ENCODE measurements at places on chromosomes 6 and 20.

- DNase-seq = no peak
Observed at GRCh38 chr6:127107916-127108315, 10.6 kb upstream of the RSPO3 start.

- no peak for DNase-seq
Observed at GRCh38 chr20:15179381-15179780, 842.0 kb upstream of the FLRT3 start.

DNA sequence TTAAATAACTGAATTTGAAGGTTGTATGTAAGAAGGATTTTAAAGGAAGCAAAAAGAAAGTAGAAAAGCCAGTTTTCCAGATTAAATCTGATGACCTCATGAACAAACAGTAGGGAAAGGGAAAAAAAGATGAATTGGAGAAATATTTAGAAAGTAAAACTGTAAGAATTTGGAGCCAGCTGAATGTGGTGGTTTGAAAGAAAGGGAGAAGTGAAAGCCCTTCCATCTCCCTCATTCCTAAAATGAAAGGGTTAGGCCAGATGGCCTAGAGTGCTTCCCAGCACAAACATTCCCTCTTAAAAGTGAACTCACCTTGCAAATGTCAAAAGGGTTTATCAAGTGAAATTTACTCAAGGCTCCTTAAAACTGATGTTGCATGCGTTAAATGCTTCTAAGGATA, 139.3 kb upstream of the COL21A1 start:
- no peak for DNase-seq

DNA sequence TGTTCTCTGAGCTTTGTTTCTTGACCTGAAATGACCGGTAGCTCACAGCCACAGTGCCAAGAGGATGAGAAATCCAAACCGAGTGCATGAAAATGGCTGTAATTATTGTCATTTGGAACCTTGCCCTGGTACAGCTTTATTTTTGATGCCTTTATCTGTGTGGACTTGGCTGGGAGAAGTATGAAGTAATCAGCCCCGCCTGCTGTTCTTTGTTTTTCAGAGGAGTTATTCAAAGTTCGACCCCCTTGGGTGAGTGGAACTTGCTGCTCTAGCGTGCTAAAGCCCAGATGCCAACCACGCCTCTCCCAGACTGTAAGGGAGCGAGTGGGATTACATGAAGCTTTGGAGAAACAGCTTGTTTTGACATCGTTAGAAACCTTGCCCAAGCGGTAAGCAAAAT, 48.3 kb downstream of the ECT2L start:
- no peak for DNase-seq

DNA sequence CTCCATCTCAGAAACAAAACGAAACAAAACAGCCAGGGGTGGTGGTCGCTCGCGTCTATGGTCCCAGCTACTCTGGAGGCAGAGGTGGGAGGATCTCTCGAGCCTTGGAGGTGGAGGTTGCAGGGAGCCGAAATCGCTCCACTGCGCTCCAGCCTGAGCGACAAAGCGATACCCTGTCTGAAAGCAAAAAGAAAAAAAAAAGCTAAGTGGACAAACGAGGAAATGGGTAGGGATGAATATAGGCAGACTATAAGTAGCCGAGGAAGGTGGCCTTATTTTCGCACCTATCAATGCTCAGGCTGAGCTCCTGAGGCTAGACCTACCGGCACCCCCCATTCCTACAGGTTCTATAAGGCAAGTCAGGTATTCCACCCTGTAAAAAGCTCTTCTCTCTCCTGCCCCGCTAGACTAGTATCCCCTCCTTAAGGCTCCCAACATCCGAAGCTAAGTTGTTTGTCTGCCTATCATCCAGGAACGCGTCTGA, 650 bp upstream of the CASP8AP2 start:
- DNase-seq = no peak

DNA sequence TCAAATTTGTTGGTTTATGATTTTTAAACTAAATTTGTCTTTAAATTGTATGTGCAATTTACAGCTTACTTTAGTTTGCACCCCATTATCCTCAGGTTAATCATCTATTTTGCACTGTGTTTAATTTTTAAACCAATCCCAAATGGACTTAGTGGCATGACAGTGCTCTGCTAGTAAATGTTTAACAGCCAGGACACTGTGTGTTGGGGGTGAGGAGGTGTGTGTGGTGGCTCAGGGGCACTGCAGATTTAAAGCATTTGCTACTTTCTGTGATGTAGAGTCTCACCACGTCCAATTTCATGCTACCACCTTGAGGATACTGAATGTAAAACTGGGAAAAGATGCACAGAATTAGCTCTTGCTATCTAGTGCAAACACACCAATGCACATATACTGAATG, 225.7 kb downstream of the HAO1 start:
- DNase-seq = no peak

- no peak for DNase-seq
Observed at GRCh38 chr20:45952861-45953260, 18.4 kb downstream of the PCIF1 start.

GRCh38 chr6:63998991-63999390, 363.4 kb downstream of the PHF3 start:
- DNase-seq = no peak

- DNase-seq = no peak
Observed at GRCh38 chr6:122651604-122652003, 41.4 kb downstream of the PKIB start.

- no peak for DNase-seq
Observed at GRCh38 chr6:12083763-12084162, 71.7 kb downstream of the HIVEP1 start.

DNA sequence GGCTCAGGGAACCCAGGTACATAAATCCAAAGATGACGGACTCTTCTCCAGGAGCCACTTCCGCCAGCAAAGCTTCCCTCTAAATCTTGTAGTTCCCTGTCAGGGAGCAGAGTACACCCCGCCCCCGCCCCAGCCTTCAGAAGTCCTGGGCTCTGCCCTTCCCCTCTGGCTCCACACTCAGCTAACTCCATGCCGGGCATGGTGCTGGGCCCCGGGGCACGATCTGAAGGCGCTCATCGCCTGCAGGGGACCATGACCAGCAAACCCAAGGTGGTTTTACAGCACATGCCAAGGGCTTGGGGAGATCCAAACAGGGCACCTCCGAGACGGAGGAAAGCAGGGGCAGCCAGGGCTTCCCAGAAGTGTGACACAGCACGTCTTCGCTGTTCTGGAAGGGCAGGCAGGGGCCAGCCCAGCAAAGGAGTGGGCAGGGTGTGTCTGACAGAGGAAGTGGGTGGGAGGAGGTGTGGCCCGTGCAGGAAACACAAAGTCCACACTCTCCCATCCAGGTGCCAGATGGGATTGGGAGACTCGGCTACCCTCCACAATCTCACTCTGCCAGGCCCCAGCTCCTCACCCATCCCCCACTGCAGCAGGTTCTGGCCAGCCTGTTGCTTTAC, 41.6 kb upstream of the SLC22A2 start:
- no peak for DNase-seq

GRCh38 chr6:41488433-41489119, 57.6 kb upstream of the FOXP4 start:
- no peak for DNase-seq

DNA sequence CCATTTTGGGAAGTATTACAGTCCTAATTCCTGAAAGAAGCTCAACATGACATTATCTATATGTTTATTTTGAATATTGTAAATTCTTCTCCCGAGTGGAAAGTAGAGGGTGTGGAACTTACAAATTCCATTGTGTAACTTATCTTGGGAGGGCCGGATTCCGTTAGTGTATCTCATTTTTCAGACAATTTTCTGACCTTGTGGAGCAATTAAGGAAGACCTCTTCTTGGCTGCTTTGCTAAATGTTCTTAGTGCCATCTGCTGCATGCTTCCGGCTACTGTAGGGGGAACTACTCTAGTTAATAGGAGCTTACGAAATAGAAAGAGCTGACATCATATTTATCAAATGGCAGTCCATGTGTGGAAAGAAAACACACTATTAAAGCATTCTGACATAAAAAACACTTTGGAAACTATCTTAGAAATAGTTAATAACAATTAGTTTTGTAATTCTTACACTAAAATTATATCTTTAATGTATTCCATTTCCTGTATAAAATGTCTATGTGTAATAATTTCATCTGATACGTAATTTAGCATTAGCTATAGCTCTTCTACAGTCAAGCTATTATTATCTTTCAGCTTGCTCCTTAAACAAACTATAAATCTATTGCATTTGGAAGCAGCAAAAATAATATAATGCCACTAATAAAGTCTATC, 41.5 kb upstream of the KCNQ5 start:
- no peak for DNase-seq

DNA sequence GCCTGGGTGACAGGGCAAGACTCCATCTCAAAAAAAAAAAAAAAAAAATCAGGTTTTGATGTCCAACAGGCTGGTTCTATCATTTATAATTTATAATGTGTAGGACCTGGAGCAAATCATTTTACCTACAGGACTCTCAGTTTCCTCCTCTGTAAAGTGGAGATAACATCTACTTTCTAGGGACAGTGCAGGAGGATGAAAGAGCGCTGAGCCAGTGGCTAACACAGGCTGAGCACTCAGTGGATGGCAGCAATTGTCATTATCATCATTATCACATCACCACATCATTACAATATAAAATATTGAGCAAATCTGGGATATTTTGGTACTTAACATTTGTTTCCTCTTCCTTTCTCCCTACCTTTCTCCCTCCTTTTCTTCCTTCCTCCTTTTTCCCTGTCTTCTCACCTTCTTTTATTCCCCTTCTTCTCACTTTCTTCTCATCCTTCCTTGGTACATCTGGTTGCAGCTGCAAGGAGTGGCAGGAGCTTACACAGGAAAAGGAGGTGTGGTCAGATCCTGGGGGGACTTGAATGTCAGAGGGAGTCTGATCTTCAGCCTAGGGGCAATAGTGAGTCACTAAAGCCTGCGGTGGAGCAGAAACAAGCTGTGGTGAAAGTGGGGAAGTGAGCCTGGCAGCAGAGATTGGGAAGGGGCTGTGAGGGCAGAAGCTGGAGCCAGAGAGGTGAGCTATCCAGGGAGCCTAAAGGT, 24.6 kb upstream of the CTNNBL1 start:
- DNase-seq = no peak

DNA sequence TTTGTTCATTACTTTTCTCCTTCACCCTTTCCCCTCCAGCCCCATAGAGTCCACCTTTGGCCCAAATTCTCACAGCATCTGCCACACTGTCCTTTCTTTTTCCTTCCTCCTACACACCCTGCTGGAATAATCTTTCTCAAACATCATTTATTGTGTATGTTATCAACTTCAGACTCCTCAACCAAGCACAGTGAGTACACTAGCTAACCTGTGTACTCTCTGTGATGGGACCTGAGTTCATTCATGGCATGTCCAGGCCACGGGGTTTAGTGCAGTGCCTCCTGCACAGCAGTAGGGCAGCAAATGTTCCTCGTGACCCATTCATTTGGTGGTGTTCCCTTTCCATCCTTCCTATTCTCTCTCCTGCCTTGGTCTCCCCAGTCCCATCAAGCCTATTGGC, 7.1 kb upstream of the ARMC12 start:
- DNase-seq = no peak

- no peak for DNase-seq
Observed at GRCh38 chr6:41976794-41977484, 35.3 kb upstream of the CCND3 start.

GRCh38 chr6:3196770-3197169, 30.7 kb downstream of the TUBB2B start:
- DNase-seq = no peak

GRCh38 chr6:111606620-111607115, 990 bp upstream of the TRAF3IP2 start:
- DNase-seq = peak; percentile 8

DNA sequence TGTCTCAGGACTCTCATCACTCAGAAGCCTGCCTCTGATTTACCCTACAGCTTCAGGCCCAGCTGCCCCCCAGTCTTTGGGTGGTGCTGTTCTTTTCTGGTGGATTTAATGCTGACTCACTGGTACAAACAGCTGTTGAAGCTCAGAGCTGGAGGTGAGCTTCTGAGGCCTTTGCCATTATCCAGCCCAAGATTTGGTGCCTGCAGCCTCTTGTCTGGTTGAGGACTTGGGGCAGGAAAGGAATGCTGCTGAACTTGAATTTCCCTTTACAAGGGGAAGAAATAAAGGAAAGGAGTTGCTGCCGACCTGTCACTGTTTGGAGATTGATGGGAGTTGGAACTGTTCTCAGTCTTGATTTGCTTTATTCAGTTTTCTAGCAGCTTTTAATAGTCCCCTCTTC, 19.8 kb downstream of the ABCF1 start:
- no peak for DNase-seq

- DNase-seq = peak; percentile 67
Observed at GRCh38 chr6:26241033-26241895, 123.7 kb upstream of the BTN3A2 start.

- DNase-seq = peak; percentile 55
Observed at GRCh38 chr20:64080013-64080812, at the start of gene OPRL1. TSS of gene OPRL1 (plus strand) at chr20:64080082. CDS start at chr20:64092721, 12,639 bp downstream.

GRCh38 chr20:58458342-58459057, 56.7 kb downstream of the APCDD1L start:
- no peak for DNase-seq

- DNase-seq = no peak
Observed at GRCh38 chr6:3390698-3391097, 66.2 kb downstream of the SLC22A23 start.

- DNase-seq = no peak
Observed at GRCh38 chr20:8404912-8405635, 273.0 kb downstream of the PLCB1 start.

- DNase-seq = no peak
Observed at GRCh38 chr20:37790900-37791299, 97.1 kb downstream of the CTNNBL1 start.

- no peak for DNase-seq
Observed at GRCh38 chr6:31676322-31676903, 4.5 kb downstream of the LY6G5C start.

DNA sequence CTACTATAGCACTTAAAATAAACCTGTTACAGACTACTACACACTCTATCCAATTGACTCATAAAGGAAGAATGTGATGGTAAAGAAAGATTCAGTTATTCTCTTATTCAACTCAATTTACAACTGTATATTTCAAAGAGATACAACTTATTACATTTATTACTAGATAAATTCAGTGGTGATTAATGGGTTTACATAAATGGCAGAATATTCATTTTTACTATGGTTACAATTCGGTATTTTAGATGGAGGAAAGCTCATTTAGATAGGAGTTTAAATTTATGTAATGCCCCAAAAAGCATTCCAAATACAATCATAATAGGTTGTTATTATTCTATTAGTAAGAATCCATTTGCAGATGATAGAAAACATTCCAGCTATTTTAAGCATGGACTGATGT, 439.1 kb upstream of the OPRM1 start:
- no peak for DNase-seq

DNA sequence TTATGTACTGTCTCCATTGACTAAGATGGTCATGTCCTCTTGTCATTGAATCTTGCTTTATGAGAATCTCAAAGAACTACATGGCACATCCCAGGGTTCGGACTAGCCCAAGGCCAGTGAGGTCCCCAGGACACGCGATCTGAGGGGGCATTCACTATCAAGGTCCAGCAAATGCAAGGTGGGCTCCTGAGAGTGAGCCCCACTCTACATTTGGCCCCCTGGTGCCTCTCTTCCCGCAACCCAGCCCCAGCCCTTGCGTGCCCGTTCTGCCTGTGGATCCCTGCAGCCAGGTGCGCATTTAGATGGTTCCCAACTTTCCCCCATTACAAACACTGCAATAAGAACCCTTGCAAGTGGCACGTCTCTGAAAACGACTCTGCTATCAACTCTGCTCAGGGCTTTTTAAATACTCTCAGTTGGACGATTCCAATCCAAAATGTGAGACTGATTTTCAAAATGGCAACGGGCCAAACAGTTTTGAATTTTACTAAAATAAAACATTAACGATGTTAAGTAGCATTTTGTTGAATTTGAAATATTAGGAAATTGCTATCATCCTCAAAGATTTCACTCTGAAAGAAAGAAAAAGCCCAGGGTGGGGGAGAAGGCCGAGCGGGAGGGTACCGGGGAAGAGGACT, 59.6 kb downstream of the NFATC2 start:
- DNase-seq = no peak

All from CD4-positive, alpha-beta T cell treated with Interleukin-21 for 1 hour (primary cell).